Fibroblast of villous mesenchyme (primary cell): ENCODE measurements at places on chromosomes 7 and 10.

GRCh38 chr7:139108266-139109187 lies 993 bp downstream of the ZC3HAV1 start:
- DNase-seq = peak; percentile 31

- peak; percentile 36 for DNase-seq
Measured at GRCh38 chr10:132938472-132939339, 3.7 kb downstream of the CFAP46 start.

DNA sequence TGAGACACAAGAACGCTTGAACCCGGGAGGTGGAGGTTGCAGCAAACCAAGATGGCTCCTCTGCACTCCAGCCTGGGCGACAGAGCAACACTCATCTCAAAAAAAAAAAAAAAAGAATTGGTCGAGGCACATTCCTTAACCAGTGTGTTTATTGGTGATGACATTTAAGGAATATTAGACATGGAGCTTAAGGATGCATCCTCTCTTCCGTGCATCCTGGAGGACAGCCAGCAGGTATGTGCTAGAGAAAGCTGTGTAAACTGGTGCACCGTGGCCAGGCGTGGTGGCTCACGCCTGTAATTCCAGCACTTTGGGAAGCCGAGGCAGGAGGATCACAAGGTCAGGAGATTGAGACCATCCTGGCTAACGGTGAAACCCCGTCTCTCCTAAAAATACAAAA lies 11.8 kb downstream of the ZKSCAN1 start:
- no peak for DNase-seq

DNA sequence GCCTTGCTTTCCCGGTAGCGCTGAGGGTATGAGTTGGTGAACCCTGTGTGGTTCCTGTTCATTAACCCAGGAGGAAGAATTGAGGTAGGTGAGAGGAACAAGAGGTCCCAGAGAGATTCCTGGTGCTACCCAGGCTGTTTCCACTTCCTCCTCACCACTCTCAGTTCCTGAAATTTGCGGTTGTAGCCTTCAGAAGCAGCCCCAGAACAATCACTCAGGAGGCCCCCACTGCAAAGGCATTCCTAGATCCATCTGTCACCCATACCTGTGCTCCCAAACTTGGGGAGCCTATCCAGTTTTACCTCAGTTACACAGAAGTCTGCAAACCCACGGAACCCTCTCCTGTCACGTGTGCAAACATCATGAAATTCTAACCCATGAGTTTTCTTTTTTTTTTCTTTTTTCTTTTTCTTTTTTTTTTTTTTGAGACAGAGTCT lies 9.0 kb upstream of the PIP4K2A start:
- no peak for DNase-seq

DNA sequence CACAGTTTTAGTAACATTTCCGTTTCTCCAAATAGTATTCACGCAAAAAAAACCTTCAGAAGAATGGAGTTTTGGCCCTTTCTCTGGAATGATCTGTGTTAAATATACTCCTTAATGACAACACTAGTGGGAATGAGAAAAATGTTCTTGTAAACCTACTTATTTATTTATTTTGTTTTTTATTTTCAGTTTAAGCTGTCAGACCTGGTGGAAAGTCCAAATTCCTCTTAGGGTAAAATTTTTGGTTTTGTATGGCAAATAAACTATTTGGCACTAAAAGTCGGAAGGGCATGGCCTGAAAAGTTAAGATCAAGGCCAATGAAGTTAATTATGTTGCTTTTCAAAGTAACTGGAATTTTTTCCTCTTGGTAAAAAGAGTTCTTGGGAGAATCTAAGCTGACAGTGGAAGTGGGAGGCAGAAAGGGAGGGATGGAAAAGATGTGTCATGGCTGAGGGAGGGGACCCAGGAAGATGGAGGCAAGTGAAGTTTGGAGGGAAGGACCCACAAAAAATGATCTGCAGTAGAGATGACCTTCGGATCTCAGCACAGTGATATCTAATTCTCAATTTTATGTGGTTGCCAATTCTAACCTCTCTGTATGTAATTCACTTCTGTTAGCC lies 33.5 kb upstream of the VPS41 start:
- no peak for DNase-seq

GRCh38 chr10:72720814-72721660 lies 29.1 kb downstream of the MCU start:
- no peak for DNase-seq

DNA sequence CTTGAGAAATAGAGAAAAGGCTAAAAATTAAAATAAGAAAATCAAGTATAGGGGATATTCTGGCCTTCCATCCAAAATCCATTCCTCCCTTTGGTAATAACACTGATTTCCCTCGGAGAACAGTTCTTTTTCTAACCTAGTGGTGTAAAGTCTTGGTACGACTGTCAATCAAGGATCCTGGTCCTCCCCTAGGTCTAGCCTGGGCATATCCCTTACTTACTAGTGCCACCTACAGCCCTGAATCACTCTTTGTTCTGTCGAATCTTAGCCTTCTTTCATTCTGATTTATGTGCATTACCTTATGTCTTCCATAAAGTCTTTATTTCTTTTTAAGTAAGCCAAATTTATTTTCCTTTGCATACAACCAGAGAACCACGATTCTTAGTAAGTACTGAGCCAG lies 298.7 kb upstream of the LRRTM3 start:
- DNase-seq = no peak

- DNase-seq = no peak
Measured at GRCh38 chr10:18561861-18562551, 89.4 kb downstream of the NSUN6 start.

DNA sequence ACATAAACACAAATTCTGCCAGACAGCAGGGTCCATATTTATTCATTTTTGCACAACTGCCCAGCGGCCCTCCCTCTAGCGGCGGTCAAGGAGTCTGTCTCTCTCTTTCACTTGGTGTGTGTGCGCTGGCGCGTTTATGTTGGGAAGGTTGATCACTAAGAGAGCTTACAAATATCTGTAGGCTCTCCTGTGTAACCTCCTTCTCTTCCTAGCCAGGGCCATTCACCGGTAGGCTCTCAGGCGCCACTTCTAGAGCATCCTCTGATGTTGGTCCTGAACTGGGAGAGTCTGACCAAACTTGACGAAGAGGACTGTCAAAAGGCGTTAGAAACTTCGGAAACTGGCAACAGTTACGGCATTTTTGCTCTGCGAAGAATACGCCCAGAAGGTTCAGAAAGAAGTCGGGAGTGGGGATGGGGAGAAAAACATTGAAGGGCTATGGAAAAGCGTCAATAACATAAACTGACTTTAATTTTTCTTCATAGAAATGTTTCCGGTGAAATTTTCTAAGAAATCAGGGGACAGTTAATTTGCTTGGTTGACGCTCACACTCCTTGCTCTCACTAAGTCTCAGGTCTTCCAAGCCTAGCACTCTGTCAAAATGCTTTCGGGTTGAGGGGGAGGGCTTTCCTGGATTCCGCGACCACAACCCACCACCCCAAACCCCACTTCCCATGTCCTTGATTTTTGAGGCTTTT lies 731.1 kb downstream of the ZWINT start:
- peak; percentile 2 for DNase-seq

DNA sequence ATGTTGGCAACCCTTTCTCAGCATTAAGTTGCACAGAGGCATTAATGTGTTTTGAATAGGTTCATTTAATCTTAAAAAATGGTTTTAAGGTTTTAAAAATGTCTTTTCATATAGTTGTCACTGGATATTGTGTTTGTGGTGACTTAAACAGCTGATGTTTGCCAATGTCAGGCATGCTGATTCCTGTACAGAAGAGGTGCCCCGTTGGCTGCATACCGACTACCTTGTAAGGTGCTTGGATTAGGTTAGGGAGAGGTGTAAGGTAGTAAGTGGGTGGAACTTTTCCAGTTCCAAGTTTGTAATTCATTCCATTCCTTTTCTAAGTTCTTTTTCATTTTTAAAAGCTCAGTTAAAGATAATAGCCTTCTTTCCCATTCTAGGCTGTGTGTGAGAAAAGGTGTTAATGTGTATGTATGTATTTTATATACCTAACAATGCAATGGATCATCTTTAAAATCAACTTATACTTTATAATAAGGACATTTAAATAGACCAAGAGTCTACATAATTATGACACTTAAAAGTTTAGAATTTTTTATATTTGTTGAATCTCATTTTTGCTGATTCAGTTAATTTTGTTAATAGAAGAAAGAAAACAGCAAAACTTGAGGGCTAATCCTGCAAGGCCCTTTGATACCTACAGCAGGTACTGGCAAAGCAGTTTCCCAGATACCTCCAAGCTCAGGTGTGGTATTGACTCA lies 155.2 kb downstream of the LCOR start:
- no peak for DNase-seq

DNA sequence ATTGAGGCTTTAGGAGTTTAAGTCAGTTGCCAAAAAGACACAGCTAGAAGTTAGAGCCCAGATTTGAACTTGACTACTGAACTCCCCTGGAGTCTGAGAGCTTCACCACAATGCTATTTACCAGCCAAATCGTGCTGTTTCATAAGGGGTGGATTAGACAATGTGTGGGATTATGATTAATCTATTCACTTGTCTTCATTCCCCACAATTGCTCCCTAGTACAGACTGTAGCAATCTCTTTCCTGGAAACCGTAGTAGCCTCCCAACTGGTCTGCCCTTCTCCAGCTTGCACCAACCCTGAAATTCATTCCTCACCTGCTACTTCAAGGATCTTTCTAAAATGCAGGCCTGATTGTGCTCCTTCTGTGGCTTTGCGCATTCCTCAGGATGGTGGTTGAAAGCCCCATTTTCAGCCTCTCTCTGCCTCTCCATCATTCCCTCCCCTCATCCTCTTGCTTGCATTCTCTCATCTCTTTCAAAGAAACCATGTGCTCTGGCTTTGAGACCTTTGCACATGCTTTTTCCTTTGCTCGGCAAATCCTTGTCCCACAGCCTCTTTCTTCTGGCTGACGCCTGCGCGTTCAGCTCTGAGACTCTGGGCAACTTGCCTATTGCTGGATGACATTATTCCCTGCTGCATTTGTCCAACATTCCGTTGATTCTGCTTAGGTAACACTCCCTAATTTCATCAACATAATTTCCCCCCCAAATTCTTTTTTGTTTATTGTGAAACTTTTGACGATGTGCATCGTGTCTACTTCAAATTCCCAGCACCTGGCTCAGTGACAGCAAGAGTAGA lies 145.1 kb downstream of the ADRA2A start:
- DNase-seq = no peak

- peak; percentile 50 for DNase-seq
Measured at GRCh38 chr7:116715077-116715476, 43.1 kb downstream of the MET start.

- DNase-seq = no peak
Measured at GRCh38 chr7:128591705-128592104, 80.4 kb upstream of the GARIN1A start.

DNA sequence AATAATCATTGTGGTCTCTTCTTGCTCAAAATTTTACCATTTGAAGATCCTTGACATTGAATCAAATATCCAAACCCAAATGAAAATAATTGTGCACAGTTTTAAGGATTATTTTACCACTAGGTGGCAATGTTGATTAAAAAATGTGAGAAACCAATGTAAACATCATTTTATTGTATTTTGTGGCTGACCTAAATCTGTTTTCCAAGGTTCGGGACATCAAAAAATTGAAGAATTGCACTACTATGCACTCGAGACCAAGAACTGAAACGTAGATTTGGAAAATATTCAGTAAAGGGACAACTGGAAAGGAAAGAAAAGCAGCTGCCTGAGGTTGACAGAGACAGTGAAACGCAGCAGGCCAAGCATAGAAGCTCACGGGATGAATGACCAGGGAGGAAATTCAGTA lies 259.3 kb downstream of the SNX13 start:
- DNase-seq = peak; percentile 54

- no peak for DNase-seq
Measured at GRCh38 chr10:10475812-10476211, 541.9 kb upstream of the CELF2 start.
